IMR-90 (cell line): ENCODE measurements at places on chromosomes 1 and 21.
A peak's percentile ranks its signal among the peaks of the same experiment; 100 is the strongest.

DNA sequence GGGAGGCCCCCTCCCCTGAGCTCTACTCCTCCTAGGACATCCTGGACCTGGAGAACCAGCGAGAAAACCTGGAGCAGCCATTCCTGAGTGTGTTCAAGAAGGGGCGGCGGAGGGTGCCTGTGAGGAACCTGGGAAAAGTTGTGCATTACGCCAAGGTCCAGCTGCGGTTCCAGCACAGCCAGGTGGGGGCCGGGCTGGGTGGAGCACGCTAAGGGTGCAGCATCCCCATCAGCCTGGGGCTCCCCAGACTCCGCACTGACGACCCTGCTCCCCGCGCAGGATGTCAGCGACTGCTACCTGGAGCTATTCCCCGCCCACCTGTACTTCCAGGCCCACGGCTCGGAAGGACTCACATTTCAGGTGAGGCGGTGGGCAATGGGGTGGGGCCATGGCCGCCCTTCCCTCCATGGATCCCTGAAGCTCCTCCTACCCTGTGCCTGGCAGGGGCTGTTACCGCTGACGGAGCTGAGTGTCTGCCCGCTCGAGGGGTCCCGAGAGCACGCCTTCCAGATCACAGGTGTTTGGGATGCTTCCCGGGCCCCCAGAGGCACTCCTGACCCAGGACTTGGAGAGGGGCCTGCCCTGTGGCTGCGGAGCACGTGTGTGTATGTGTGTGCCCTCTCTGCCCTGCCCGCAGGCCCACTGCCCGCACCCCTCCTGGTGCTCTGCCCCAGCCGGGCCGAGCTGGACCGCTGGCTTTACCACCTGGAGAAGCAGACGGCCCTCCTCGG lies 4.1 kb downstream of the PLEKHN1 start:
- DNase-seq, result no peak

DNA sequence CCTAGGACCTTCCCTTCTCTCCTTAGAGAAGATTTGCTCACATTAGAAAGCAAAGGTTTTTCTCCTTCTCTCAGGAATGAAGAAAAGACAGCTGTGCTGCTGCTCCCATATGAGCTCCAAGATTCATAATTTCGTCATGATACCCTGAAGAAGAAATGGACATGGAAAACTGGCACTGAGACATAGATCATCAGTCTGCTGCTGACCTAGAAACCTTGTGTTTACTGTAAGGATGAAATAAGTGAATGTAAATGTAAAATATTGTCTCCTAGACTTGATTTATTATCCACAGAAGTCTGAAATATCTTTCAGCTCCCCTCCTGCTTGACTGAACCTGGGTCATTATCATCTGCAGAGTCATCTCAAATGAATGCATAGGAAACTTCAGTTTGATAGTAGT lies 77.9 kb downstream of the ZC3H11B start:
- DNase-seq, result no peak

DNA sequence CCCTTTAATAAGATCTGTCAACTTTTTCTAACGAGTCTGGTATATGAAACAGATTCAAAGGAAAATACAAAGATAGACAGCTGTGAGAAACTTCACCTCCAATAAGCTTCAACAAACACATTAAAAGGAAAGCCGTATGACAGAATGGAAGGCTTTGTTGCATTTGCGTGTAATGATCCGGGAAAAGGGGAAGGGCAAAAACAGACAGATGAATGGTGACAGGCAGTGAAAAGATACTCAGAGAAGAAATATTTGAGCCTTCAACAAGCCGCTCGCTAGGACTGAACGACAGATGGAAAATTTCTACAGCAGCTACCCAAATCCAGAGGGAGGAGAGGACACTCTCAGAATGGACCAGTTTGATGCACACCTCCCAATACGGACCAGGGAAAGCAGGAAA lies 14.9 kb downstream of the COPA start:
- no peak for DNase-seq

- peak; percentile 91 for DNase-seq
Observed at GRCh38 chr1:86846164-86846647, 67.7 kb downstream of the SELENOF start.

- no peak for DNase-seq
Observed at GRCh38 chr1:18182398-18183160, 75.0 kb downstream of the IGSF21 start.

DNA sequence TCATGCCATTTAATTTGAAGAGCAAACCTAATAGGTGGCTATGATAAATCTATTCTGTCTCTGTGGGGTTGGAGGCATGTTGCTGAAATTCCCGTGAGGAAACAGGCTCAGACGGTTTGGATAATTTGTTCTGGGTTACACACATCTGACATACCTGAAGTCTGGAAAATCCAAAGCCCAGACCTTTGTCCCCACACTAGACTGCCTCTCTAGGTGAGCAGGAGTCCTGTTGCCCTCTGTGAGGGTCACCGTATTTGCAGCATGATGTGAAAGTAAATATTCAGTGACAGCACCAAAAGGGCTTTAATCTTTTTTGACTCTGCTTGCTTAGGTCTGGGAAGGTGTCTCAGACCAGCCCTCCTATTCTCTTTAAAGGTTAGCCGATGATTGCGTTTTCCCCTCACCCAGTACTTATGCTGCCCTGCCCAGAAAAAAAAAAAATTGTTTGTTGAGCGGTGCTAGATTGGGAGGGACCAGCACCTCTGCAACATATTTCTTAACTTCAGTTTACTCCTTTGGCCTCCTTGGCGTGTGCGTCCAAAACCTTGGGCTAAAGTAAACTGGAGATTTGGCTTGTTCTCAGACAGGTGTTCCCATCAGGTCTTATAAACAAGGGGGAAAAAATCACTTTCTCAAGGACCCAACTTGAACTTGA lies 67.0 kb downstream of the CACHD1 start:
- no peak for DNase-seq

GRCh38 chr1:230633469-230633868 lies 8.8 kb upstream of the COG2 start:
- no peak for DNase-seq

GRCh38 chr1:53544728-53545515 lies 85.7 kb downstream of the DMRTB1 start:
- no peak for DNase-seq

- DNase-seq, result no peak
Observed at GRCh38 chr1:88922214-88922613, 30.8 kb upstream of the GTF2B start.

DNA sequence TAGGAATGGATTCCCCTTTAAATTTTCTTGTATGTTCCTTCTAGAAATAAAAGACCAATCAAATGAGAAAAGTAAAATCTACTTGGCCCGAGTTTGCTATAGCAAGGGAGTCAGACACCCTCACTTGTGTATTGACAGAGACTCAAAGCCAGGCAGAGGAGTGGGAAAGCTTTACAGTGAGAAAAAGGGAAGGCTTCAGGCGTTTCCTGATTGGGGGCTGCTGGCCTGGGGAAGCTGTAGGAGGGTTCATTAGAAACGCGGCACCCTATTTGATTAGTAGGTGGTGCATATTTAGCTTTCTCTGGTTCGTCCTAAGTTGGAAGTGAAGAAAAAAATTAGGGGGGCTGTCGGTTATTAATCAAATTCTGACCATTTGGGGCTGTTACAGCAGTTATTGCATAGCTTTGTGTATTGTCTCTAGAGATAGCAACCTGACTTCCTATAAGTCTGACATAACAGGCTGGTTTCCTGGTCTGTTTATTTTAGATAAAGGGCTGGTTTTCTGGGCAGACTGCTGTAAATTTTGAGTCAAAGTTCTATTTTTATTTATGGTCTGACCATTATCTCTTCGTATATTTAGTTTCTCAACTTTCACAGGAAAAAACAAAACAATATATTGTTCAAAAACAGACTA lies 10.0 kb downstream of the SLC25A24 start:
- DNase-seq, result no peak

- DNase-seq, result no peak
Observed at GRCh38 chr21:37993071-37993470, 76.8 kb upstream of the KCNJ6 start.

- DNase-seq, result no peak
Observed at GRCh38 chr21:40445349-40445921, 401.5 kb downstream of the DSCAM start.

DNA sequence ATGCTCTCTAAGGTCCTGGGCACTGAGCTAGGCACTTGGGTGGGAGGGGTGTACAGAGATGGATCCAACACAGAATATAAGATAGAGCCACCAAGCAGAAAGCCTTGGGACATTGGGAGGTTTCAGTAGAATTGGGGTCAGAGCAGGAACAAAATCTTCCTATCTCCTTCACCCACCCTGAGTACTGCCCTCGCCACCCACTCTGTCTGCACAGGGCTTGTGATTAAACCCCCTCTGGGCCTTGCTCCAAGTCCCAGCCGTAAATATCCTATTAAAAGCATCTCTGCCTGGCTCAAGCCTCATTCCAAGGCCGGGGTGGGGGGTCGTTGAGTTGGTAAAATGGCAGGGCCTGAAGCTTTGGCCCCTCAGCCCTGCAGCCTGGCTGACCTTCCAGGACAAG lies 166.7 kb downstream of the GRIK3 start:
- DNase-seq, result no peak

- peak; percentile 44 for DNase-seq
Observed at GRCh38 chr1:58922302-58923089, 138.6 kb upstream of the JUN start.

- no peak for DNase-seq
Observed at GRCh38 chr21:33116676-33117075, 46.7 kb downstream of the OLIG1 start.

DNA sequence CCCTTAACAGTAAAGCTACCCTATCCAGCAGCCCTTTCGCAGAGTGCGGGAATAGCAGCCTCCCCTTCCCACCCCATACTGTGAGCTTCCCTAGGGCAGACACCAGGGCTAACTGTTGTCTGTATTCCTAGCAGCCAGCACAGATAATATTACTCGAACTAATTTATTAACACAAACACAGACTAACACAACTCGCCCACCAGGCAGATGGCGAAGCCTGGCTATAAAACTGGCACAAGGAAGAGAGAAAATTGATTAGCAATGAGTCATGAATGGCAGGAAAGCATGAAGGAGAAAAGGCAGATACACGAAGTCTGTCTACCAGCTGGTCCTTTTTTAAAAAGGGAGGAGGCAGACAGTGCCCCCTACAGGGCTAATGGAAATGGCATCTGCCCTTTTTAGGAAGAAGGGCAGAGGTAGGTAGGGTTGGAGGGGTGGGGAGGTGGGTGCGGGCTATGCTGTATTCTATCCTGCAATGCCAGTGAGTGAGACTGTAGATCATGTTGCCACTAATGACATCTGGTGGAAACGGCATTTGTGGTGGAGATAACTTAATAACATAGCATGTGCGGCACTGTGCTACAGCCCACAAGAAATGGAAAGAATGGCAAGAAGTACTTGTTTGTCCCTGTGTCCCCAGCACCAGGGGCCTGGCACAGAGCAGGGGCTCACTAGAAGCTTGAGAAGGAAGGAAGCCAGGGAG lies 30.6 kb upstream of the CTPS1 start:
- peak; percentile 73 for DNase-seq

DNA sequence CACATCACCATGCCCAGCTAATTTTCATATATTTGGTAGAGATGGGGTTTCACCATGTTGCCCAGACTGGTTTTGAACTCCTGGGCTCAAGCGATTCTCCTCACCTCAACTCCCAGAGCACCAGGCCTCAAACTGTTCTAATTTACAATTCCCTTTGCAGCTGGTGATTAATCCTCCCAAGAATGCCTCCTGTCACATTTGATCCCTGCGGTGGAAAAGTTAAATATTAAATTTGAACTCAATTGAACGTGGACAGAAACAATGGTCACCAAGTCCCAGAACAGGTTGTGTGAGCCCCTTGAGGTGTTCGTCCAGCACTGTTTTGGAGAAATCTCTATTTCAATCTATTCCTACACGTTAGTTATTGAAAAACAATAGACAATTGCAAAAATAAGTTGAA lies 2.0 kb upstream of the ANKRD35 start:
- DNase-seq, result no peak

DNA sequence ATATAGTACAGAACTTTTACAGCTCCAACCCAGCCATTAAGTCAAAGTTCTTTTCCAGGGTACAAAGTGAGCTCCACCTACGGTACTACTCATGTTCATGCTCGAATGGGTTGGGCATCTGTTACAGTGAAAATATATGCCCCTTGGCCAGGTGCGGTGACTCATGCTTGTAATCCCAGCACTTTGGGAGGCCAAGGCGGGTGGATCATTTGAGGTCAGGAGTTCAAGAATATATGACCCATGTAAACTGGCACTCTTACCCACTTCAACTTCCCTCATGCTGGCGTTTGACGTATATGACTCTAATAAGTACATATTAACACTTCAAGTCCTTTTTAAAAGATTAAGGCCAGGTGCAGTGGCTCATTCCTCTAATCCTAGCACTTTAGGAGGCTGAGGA lies 71.3 kb upstream of the PKN2 start:
- no peak for DNase-seq

- no peak for DNase-seq
Observed at GRCh38 chr1:7333094-7333493, 438.0 kb upstream of the VAMP3 start.

- DNase-seq, result no peak
Observed at GRCh38 chr1:109503935-109504334, 5.6 kb downstream of the AMIGO1 start.

DNA sequence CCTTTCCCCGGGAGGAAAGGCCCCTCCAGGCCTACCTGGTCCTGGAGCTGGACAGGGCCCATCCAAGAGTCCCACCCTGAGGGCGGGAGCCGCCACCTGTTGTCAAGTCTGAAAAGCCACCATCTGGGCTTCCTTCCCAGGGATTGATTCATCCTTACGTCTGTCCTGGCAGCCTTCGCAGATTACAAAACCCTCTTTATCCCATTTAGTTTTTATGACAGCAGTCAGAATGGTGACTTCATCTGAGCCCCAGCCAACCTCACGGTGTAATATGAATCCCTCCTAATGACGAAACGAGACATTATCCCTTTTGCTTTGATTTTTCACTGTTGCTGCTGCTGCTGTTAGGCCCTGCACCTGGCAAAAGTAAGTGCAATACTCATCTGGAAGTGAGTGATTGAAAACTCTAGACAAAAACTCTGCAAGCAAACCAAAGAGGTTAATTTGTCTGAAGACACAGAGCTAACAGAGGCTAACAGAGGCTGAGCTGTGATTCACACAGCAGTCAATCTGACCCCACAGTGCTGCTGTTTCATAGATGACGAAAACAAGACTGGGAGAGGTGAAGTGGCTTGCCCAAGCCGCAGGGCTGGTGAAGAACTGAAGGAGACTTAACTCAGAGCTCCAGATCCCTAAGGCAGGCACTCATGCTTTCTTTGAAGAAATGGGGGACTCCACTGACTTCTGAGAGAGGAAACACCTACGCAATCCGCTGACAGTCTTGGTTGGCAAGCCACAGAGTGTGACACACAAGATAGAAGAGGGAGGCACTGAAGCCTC lies 30.0 kb upstream of the S100A7 start:
- DNase-seq, result peak; percentile 97

DNA sequence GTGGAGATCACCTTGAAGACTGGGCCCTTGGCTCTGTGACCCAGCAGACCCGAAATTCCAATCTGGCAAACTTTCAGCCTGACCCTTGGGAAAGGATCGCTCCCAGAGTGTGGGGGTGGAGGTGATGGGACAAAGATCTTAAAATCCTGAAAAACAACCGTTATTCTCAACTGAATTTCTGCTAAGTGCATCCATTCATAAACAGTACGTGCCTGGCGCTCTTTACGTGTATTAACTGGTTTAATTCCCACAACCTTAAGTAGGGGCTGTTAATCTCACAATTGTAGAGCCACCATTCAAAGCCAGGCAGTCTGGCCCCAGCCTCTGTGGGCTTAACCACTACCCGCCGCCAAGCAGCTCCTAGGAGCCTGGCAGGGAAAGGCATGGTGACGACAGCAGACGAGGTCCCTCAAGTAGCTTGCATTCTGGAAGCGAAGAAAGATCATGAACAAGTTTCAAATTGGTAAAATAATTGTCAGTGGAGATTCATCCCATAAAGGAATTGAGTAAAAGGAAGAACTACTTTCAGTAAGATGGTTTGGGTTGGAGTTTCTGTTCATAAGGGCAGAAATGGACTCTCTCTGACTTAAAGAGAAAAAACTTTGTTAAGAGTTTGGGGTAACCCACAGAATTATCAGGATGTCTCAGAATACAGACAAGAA lies 11.4 kb upstream of the RGS16 start:
- DNase-seq, result no peak
